ENCODE measurements at places on chromosomes 1 and 21.

GRCh38 chr1:9345471-9345870, 52.8 kb downstream of the SPSB1 start:
- DNase-seq: no peak

- no peak for DNase-seq
Observed at GRCh38 chr1:180614730-180615129, 17.1 kb upstream of the XPR1 start.

DNA sequence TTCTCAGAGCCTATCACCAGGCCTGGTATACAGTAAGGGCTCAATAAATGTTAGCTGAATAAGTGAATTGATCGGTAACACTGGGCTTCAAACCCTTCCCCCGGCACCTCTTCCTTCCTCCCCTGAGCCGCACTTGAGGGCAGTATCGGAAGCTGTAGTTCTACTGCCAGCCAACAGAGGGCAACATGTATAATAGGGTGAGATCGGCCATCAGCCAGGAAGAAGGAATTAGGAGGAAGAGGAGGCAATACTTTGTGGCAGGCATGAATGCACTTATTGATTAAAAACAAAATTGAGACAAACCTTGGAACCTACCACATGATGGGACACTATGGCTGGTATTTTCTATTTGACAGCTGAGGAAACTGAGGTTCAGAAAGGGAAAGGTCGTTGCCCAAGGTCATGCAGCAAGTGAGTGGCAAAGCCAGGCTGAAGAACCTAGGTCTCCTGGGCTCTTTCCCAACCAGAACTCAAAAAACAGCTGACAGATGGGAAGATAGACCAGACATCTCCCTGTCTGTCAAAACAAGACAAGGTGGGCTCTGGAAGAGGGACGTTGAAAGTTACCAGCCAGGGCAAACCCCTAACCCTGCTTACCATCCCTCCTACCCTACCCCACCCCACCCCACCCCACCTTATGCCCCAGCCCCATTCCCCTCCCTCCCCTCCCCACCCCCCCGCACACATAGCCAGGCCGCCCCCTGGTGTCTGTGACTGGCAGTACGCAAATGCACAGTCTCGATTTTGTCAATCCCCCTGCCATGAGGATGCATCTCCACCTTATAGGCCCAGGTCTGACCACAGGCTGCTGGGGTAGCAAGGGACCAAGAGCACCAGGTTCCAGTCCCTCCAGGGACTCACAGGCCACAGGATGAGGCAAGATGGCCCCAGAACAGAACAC, 107.3 kb upstream of the RUNX3 start:
- DNase-seq: no peak

DNA sequence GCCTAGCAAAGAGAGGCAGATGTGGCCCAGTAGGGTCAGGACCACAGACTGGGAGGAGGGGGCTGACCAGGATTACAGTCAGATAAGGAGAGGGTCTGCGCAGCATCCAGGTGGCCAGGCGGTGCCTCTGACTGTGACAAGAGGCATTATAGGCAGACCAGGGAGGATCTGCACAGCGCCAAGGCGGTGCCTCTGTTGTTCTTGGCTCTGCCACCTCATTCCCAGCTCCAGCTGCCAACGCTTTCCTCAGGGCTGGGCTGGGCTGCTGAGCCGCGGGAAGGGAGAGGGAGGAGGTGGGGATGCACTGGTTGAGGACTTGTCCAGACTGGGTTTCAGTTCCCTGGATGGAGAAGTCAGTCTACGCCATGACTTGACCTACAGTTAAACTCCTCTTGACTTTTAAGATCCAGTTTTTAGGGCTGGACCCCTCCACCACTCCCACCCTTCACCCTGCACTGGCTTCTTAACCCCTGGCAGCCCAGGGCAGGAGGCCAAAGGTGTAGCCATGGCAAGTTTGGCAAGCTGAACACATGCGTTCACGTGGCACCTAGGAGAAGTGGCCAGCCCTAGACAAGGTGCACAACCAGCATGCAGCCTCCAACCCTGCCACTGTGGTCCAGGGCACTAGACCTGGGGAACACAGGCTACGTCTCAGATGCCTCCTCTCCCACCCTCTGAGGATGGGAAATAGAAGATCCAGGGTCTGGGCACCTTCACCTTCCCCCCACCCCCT, 4.5 kb upstream of the CRABP2 start:
- no peak for DNase-seq

- DNase-seq: no peak
Observed at GRCh38 chr1:157399343-157399983, 152.9 kb downstream of the FCRL5 start.

- DNase-seq: no peak
Observed at GRCh38 chr1:30505853-30506252, 217.5 kb downstream of the MATN1 start.

DNA sequence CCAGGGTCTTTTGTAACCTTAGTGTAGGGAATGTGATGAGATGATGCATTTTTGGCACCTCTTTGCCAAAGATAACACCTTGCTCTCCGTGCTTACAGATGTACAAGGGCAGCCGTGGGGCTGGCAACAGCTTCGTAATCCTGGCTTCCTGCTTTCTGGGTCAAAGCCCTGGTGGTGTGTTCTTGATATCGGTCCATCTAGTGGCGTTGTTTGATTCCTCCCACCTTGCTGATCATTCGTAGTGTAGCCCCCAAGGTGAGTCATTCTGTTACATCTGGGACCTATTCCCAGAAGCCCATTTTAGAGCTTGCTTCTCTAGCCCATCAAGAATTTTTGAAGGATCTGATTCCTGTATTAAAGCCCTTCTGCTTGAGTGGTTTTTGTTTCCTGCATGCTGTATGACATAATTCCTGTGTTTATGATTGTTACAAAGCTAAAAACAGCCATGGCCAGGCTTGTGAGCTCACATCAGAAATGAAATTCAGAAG, 7.0 kb upstream of the CCT8 start:
- no peak for DNase-seq

DNA sequence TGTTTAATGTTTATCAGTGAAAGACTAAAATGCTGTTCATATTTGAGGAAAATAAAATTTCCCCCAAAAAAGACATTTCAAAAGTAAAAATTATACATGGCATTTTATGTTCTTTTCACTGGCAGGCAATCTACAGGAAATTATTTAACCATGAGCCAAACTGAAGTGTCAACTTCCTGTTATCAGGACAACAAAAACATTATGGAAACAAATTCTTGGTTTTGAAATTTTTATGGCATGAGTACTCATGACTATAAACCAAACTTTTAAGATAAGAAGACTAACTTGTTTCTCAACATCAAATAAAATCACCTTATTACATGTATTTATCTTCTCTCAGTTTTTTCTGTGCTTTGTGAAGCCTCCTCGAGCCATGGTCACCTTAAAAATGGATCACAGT, 698.6 kb downstream of the LTN1 start:
- no peak for DNase-seq

GRCh38 chr21:26448751-26449150, 124.3 kb downstream of the CYYR1 start:
- DNase-seq: no peak

DNA sequence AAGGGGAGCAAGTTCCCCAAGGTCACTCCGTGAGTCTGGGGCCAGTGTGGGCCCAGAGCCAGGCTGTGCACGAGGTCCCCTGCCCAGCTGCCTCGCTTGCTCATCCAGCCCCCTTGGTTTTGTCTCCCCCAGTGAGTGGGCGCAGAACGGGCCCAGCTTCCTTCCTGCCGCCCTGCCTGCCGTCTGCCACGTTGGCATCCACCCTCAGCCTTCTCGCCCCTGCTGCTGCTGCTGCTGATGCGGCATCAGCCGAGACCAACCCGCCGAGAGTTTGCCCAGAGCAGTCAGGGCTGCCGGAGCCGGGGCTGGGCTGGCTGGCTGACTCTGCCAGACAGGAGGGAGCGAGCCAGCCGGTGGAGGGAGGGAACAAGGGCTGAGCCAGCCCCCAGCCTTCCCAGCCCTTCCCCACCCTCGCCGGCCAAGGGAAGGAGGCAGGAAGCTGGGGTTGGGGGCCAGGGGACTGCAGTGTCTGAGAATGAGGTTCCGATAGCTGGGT, 31.4 kb upstream of the WASF2 start:
- DNase-seq: no peak

GRCh38 chr1:182851825-182852224, 12.7 kb downstream of the DHX9 start:
- no peak for DNase-seq

DNA sequence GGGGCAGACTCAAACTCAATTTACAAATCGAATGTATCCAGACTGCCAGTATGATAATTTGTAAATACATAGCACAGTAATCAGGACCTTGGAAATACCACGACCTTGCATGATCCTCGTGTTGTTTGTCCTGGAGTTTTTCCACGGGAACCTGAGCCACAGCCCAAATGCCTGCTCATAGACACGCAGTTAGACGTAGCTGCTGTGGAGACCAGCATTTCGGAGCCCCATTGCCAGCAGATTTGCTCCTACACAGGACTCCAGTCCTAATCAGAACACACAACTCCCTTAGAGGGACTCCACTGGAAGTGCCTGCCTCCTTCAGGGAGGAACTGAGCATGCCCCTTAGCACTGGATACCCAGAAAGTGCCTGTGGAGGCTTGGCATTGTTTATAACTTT, 163.2 kb downstream of the GALNT2 start:
- DNase-seq: no peak

DNA sequence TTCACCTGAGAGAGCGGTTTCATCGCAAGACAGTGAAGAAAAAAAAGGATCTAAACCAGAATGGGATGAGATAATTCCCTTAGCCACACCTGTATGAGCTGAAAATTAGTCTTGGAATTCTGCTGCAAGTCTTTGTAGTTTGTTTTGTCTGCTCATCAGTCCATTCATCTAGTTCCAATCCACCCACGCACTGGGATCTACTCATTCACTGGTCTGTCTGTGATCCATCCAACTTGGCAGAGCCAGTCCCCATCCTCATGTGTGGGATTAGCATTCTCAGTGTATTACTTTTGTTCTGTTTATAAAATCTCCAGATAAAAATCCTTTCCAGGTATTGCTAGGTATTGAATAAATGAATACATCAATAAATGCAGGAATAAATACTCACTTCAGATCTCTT, 266.5 kb upstream of the USP24 start:
- no peak for DNase-seq

DNA sequence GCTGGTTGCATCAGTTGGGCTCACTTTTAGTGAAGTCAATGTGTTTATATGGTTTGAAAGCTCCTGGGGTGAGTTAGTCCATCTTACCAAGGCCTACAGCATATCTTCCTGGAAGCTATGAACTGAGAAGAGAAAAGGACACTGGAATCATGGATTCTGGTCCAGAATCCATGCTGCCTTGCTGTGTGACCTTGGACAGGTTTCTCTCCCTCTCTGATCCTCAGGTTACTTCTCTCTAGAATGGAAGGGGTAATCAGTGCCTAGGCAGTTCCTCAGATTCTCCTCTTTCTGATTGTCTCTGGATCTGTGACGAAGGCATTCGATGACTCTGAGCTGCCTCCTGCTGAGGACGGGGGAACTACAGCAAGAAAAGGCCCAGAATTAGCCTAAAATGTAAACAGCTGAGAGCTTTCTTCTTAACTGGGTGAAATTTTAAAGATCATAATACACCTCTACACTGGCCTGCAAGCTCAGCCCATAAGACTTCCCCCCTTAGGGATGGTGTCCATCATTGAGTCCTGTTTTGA, 425.0 kb upstream of the VAMP3 start:
- no peak for DNase-seq

- no peak for DNase-seq
Observed at GRCh38 chr1:44002606-44003157, 11.3 kb downstream of the CCDC24 start.

DNA sequence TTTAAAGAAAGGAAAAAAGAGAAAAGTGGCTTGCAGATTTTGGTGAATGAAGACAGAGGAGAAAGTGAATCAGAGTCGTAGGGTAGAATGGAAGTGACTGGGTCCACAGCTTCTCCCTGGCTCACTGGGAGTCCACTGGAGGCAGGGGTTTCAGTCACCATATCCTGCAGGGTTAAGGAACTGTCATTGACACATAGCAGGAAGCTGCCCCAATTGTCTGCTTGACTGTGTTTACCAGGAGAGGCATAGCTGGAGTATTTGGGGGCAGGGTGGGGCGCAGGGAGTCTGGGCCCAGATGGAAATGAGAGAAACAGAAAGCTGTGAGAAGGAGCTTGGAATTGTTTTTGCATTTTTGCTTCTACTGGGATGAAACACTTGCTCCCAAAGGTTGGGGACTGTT, 228.8 kb upstream of the CSF3R start:
- DNase-seq: no peak

GRCh38 chr1:174535207-174535606, 87.4 kb downstream of the GPR52 start:
- no peak for DNase-seq

DNA sequence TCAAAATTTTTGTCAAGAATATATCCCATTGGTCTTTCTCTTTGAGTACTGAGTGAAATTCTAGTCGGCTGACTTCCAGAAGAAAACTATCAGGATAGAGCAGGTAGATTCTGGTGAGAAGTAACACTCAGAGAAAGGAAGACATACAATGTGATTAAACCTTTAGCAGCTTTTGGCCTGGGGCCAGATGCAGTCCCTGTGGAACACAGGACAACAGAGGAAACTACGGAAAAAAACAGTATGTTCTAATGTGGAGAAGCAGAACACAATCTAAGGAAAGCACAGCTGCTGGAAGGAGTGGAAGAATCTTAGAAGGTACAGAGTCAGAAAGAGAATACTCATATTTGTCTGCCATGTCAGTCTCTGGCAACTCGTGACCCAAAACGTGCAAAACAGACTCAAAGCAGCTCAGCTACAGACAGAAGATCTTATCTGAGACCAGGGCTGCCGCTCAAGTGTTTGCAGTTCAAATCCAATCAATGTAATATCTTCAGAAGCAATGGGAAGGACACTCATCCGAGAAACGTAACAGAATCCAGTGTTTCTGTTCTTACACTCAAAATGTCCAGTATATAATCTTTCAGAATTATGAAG, 283.8 kb downstream of the MRPL39 start:
- no peak for DNase-seq

GRCh38 chr1:89962024-89962741, 32.7 kb upstream of the ZNF326 start:
- DNase-seq: no peak

- DNase-seq: no peak
Observed at GRCh38 chr21:33703750-33704606, 61.7 kb downstream of the ITSN1 start.

Measured in cortex of kidney (tissue), 1 donor.